ENCODE measurements at places on chromosomes 2 and 18.

GRCh38 chr2:164745012-164745797 is 96.4 kb downstream of the COBLL1 start:
- DNase-seq: no peak

- no peak for DNase-seq
Measured at GRCh38 chr2:234914371-234915154, 37.3 kb upstream of the SH3BP4 start.

GRCh38 chr2:30486655-30487054 is 39.6 kb downstream of the LCLAT1 start:
- DNase-seq: no peak

GRCh38 chr18:13570216-13570615 is 156.1 kb downstream of the FAM210A start:
- DNase-seq: no peak

DNA sequence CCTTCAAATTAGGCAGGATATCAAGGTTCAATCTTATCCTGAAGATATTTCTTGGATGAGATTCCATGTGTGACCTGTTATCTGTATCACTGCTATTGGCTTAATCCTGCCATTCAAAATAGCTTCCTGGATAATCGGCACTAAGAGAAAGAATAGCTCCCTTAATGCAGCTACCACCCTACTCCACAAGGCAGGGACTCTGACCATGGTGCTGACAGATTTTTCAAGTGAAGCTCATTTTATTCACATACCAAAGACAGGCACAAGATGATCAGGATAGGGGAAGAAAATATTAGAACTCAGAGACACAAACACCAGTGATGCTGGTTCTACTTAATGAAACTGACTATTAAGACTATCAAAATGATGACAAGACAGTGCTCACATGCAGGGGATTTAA is 74.9 kb downstream of the ORC4 start:
- DNase-seq: no peak

DNA sequence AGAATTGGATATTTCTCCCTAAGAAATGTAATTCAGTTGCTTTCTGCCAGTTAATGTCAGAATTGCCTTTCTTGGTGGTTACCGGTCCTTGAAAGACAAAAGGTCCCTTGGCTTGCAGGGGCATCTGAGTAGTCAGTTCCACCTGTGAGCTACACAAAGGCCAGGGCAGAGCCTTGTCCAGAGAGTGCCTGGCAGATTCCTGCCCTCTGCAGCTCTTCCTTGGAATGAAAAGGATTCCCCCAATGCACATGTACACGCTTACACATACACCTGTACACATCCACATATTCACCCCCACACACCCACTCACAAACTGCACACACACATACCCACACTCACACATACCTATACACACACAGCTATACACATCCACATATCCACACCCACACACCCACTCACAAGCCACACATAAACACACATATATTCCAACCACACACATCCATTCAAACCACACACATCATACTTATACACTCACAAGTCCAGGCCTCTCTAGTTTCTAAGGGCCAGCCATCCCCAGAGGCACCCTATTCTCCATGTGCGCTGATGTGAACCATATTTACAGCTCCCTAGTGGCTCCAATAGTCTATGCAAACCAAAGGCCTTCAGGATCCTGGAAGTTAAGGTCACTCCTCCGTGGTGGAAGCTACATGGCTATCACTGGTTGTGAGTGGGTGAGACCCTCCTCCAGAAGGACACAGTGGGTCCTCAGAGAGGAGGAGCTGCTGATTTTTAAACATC is 9.6 kb downstream of the CYRIA start:
- no peak for DNase-seq

DNA sequence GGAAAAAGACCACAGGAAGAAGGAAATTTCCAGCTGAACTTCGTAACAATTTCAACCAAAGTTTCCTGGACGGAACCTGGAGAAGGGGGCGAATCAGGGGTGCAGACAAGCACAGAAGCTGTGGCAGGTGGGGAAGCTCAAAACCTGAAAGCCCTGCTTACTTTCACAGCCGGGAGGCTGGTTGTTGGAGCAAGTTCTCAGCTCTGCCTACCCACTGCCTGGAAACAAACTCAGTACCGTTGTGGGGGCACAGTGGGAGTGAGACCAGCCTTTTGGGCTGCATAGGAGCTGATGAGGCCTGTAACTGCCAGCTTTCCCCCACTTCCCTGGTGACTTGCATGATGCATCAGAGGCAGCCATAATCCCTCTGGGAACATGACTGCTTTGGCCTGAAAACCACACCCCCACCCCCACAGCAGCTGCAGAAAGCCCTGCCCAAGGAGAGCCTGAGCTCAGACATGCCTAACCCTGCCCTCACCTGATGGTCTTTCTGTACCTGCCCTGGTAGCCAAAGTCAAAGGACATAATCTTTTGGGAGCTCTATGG is 207.0 kb upstream of the VWC2L start:
- no peak for DNase-seq

All from activated T-helper 1 cell treated with Interleukin-2 at 50 U/mL for 16 hours (primary cell).